Fibroblast of pulmonary artery (primary cell): ENCODE measurements at places on chromosomes 5 and 9.

DNA sequence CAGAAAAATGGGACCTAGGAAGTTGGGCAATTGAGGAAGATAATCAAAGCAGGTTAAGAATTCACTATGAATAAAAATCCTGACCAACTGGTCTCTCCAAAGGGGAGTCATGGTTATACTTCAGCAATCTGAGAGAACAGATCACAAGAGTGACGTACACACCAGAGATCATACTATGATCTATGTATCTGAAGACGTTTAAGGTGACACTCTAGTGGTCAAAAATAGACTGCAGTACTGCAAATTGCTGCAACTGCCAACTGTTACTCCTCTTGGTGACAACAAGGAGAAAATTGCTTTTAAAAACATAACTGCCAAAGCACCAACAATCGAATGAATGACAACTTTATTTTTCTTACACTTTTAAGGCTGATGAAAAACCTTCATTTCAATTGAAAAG is 4.9 kb downstream of the AK6 start:
- peak; percentile 28 for DNase-seq

DNA sequence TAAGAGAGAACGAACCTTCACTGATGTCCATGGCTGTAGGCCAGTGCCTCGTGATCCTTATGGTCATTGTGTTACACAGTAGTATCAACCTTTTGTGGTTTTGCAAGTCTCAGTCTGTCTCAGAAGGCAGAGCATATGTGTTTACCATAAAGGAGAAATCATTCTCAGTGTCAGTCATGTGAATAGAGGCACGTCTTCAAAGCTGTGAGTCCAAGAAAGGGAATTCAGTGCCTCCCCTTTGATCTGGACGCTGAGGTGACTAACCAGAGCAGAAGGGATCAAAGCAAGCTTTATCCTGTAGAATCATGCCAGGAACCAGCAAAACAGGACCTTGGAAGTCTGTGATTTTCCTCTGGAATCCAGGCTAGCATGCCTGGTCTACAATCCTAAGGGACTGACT is 433.9 kb downstream of the DNAH5 start:
- no peak for DNase-seq

DNA sequence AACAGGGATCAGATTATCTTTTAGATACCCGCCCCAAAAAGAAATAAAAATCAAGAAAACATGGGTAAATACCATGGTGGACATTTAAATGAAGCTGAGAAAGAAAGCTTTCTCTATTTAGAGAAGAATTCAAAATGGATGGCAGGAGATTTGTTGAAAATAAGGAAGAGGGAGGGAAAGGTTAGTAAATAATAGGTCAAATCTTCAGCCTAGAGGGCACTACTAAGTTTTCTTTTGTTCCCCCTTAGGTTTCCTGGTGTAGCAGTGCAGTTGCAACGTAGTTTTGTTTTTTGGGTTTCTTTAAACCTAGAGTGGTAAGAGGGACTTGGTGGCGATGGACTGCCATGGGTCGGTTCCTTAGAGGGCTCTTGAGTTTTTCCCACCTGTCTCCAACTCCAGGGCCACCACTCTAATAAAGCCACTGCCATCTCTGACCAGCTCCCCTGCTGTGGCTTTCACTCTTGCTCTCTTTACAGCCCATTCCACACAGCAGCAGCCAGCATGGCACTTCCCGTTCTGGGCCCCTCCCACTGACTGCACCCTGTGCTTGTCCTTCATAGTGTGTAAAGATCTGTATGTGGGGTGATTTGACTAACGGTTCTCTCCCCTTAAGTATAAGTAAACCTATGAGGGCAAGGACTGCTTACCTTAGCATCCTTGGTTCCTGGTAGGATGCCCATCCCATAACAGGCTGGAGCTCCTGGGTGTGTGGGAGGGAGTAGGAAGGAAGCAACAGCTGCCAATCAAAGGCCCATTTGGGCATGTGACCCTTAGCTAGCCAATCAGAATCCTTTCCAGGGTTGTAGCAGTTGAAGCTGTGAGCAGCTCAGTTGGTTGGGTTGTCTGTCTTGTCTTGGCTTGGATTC is 118.3 kb downstream of the SLC1A3 start:
- no peak for DNase-seq

GRCh38 chr5:136629125-136629792 is 263.9 kb upstream of the TRPC7 start:
- no peak for DNase-seq

DNA sequence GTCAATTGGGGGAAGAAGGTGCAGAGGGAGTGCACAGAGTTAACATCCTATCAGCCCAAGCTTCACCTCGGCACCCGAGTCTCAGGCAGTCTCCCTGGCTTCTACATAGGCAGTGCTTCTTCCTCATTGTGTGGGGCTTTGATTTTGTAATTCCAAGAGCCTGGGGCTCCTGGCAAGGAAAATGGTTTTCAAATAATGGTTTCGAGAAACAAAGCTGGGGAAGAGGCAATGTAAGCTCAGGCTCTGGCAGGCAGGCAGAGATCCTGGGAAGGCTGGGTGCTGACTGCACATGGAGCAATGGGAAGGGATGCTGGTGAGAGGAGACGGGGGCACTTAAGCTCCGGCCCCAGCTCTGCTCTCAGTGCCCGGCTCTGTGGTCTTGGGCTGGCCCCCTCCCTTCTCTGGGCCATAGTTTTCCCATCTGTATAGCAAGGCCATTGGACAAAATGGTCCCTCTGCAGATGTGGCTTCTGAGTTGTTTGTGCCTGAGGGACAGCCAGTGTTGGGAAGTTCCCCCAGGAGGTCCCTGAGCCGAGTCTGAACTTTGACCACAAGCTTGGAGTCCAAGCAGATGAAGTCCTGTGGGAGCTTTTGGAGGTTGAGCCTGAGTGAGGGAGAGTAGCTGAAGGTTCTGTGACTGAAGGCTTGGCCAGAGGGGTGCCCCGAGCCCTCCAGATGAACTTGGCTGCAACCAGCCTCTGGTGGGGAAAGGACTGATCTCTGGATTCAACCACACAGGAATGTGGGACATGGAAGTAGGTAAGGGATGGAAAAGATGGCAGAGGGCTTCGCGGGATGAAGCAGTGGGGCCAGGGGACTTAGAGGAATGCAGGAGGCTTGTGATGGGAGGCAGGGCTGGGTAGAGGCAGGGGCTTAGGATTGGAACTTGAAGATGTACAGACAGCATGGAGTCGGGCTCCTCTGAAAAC is 28.5 kb upstream of the IL17B start:
- DNase-seq: peak; percentile 46

DNA sequence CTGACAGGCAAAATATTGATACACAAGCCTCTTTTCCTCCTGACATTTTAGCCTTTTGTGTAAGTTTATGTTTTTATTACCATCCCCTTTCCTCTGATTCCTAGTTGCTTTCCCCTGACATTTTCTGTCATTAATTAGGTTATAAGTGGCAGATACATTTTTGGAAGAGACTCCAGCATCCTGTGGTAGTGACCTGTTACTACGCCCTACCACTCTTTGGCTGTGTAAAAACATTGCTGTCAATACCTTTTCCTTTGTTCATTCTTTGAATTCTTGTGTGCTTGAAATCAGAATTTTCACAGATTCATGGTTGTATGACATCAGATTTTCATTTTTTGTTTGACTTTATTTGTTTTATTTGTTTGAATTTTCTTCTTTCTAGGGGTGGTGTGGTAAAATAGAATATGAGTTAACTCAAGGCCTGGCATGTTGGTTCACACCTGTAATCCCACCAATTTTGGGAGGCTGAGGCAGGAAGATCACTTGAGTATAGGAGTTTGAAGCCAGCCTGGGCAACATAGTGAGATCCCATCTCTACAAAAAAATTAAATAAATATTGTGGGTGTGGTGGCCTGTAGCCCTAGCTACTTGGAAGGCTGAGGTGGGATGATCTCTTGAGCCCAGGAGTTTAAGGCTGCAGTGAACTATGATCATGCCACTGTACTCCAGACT is 43.4 kb downstream of the UBE2R2 start:
- DNase-seq: no peak

- no peak for DNase-seq
These were observed 1.1 kb upstream of the SEPTIN8 start for GRCh38 chr5:132778129-132778528.

DNA sequence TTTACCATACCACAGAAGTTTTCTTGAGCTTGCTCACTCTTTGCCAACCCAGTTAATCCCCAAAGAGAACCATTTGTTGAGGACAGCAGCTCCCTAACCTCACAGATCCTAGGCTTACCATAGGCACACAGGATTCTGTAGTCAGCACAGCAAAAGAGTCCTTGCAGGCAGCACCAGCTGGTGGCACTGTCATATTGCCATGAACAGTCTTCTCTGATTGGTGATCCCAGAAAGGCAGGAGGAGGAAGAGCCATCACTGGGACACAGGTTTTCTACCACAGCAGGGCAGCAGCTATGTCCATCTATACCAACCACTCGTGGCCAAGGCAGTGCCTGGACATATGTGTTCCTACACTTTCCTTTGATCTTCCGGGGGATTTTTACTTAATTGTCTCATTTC is 297.1 kb upstream of the CD180 start:
- peak; percentile 31 for DNase-seq

GRCh38 chr9:110440172-110440571 is 102.5 kb upstream of the TXNDC8 start:
- DNase-seq: peak; percentile 82

DNA sequence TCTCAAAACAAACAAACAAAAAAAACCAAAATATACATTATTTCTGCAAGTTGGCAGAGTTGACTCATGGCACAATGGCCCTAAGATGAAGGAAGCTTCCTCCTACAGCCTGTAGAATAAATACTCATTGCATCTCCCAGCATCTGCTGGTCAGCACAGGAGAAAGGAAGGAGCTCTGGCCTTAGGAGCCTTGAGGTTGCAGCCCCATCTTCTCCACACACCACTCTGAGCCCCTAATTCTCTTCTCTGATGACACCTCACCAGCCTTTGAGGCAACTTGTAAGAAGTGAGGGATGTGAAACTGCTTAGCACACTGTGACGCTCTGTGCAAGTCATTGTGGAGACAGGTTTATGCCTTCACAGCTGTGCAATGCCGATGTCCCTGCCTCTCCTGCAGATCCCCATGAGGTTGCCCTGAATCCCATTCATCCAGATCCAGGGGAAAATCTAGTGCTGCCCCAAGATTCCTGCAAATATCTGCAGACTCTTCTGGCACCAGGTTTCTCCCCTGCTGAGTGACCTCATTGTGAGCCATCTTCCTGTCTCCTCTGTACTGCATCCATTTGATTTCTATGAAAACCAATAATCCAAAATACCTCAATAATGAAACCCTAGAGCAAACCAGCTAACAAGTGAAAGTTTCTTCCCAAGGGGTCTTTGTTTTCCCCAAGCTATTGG is 65.3 kb upstream of the TGFBR1 start:
- no peak for DNase-seq

GRCh38 chr5:78127875-78128274 is 166.6 kb downstream of the AP3B1 start:
- peak; percentile 2 for DNase-seq

DNA sequence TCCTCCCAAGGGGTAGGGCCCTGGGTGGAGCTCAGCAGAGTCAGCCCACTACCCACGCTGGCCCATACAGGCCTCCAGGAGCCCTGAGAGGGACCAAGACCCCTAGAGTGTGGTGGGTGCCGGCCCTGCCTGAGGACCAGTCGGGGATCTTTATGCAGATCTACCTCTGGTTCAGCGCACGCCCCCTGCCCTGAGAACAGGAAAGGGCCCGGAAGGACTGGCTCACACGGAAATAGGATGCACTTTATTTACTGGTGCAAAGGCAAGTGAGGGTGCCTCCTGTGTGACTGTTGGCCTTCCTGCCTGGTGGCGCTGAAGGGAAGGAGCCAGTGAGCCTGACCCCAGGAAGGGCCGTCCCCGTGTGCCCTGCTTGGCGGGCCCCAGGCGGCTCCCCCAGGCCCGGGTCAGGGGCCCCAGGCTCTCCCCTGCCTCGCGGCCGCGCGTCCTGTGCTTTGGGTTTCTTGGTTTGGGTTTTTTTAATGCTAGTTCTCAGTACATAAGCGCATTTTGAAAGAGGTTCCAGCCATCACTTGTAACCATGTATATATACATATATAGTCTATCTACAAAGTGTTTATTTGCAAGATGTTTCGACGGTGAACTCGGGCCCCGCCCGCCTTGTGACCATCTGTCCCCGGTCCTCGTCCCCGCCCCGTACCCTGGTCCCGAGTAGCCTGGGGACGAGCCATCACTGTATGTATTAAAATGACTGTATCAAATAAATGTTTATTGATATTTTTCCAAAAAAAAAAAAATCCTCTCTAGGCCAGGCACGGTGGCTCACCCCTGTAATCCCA is 76.4 kb upstream of the ROR2 start:
- no peak for DNase-seq

DNA sequence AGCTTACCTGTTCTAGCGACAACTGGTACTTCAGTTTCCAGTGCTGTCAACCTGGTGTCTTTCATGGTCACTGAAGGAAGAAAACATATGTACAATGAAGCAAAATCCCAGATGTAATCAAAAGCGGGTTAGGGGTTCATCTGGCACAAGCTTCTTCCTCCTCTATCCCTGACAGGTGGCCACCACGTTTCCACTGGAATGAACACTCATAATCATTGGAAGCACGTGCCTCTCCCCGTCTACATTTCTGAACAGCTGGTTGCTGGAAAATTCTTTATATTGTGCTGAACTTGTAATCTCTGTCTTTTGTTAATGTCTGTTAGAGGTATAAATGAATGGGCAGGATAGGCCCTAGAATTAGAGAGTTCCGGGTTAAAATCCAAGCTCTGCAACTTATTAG is 9.4 kb downstream of the TSC1 start:
- no peak for DNase-seq

DNA sequence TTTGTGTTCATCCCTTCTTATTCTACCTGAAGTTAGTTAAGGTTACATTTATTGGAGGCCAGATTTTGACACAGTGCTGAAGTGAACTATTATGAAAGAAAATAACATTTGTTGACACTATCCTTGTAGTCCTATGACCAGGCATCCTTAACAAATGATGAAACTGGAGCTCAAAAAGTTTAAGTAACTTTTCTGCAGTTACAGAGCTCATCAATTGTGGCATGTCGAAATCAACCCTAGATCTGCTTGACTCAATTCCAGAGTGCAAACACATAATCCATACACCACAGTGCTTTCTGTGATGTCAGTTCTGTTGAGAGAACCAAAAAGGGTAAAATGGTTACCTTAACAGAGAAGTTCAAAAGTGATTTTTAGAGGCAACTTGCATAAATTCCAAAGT is 28.6 kb downstream of the KCNN2 start:
- DNase-seq: no peak

DNA sequence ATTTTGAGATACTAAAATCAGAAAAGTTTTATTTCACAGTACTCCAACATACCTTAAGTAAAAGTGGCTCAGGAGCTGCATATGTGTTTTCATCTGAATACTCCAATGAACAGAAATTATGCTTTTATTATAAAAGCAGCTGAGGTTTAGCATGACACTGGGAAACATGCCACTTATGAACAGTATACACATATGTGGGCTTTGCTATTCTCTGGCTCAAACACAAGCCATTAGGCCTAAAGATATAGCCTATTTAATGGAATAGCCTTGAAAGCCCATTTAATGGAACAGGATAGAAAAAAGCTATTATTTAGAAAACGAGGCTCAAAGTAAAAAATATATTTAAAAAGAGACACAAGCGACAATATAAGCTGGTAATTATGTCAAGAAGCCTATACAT is 74.1 kb downstream of the SLC38A9 start:
- no peak for DNase-seq

GRCh38 chr9:120920806-120921178 is 5.8 kb downstream of the TRAF1 start:
- DNase-seq: no peak
